ENCODE measurements at places on chromosomes 13 and 19.
A peak's percentile ranks its signal among the peaks of the same experiment; 100 is the strongest.

DNA sequence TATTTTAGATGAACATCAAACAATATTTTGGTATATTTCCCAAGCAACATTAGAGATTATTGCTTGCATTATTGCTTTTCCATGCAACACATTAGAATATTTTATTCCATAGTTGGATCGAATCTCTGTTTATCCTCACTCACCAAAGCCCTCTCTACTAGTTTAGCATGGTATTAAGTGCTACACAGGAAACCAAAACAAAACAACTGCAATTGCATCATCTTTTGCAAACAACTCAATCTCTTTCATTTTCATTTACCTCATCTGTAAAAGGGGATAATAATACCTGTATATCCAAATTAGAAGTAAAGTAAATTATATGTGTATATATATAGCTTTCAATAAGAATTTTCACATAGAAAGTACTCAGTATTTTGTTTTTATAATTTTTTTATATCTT lies 147.8 kb upstream of the PCDH9 start:
- no peak for DNase-seq

- DNase-seq, result no peak
Measured at GRCh38 chr19:4933528-4933927, 24.2 kb downstream of the UHRF1 start.

DNA sequence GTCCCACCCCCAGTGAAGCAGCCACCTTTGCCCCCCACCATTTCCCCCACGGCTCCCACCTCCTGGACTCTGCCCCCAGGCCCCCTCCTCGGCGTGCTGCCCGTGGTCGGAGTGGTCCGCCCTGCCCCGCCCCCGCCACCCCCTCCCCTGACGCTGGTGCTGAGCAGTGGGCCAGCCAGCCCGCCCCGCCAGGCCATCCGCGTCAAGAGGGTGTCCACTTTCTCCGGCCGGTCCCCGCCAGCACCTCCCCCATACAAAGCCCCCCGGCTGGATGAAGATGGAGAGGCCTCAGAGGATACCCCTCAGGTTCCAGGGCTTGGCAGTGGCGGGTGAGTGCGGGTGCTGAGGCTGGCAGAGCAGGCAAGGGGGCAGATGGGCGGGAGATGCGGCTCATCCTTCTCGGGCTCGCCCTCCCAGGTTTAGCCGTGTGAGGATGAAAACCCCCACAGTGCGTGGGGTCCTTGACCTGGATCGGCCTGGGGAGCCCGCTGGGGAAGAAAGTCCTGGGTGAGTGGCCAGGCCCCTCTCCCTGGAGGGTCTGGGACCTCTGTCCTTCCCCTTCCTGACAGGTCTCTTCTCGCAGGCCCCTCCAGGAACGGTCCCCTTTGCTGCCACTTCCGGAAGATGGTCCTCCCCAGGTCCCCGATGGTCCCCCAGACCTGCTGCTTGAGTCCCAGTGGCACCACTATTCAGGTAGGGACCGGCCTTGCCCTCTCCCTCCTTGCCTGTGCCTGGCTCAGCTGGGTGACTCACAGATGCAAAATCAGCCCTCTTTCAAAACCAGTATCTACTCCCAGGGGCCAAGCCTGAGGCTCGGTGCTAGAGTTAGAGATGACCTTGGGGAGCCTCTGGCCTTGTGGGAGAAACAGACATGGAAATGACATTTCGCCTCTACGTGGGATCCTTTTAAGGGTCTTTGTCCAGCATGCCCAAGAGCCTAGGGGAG lies 8.8 kb downstream of the IGFLR1 start:
- no peak for DNase-seq

- DNase-seq, result peak; percentile 73
Measured at GRCh38 chr19:4576016-4576933, 16.8 kb upstream of the SEMA6B start.

- no peak for DNase-seq
Measured at GRCh38 chr13:101880581-101880980, 428.1 kb downstream of the ITGBL1 start.

DNA sequence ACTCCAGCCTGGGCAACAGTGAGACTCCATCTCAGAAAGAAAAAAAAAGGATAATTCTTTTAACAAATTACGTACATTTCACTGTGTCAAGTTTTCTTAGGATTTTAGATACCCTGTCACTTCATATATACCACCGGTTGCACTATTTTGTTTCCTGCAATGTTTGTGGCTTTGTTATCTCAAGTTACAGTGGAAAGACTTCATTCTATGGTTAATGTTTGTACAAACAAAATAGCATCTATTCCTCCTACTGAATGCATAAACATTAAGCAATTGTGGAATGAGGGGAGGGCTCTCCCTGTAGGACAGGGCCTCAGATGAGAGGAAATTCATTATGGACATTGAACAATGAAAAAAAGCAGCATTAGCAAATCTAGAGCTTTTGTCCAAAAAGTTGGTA lies 120.1 kb downstream of the DNAJC3 start:
- DNase-seq, result no peak

GRCh38 chr13:46656786-46657185 lies 103.8 kb downstream of the LRCH1 start:
- no peak for DNase-seq
